ENCODE measurements at places on chromosomes 5 and 9.

- DNase-seq: no peak
These were observed 287.8 kb downstream of the EBF1 start for GRCh38 chr5:158811921-158812320.

DNA sequence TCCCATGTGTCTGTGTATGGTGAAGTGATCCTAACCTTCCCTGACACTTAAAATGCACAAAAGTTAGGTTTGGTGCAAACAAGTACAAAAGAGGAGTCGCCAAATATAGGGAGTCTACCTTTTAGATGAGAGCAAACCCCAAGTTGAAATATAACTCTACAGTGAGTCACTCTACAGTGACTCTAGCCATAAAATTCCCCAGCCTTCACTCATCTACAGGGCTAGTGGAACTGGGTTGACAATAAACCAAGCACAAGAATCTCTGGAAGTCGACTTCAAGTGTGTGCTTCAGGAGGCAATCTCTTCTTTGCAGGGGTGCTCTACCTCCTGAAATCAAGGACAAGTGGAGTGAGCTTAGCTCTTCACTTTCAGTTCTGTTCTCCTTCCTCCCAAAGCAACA is 3.3 kb downstream of the SHISAL2B start:
- no peak for DNase-seq

- DNase-seq: no peak
These were observed 303.4 kb downstream of the ISL1 start for GRCh38 chr5:51686622-51687021.

DNA sequence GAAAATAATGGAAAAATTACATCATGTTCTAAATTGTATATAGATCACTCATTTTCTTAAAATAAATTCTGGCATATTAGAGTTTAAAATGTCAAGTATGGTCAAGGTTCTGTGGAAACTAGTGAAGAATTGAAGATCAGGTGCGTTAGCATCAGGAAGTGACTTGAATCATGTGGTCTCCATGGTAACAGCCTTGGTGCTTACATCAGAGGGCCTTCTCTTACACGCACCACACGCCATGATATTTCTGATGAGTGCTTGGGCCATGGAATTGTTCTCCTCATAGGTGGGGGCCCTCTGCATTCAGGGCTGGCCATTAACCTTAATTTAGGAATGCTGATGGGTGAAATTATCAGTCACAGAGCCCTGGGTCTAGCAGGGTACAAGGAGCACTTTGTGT is 288.1 kb upstream of the EFNA5 start:
- DNase-seq: no peak

GRCh38 chr9:36153746-36154145 is 15.4 kb upstream of the CCIN start:
- DNase-seq: no peak

GRCh38 chr9:76905791-76906646 is at the start of gene PRUNE2:
TSS of gene PRUNE2 (minus strand) at chr9:76906114. CDS start at chr9:76905963, 151 bp downstream.
- no peak for DNase-seq

DNA sequence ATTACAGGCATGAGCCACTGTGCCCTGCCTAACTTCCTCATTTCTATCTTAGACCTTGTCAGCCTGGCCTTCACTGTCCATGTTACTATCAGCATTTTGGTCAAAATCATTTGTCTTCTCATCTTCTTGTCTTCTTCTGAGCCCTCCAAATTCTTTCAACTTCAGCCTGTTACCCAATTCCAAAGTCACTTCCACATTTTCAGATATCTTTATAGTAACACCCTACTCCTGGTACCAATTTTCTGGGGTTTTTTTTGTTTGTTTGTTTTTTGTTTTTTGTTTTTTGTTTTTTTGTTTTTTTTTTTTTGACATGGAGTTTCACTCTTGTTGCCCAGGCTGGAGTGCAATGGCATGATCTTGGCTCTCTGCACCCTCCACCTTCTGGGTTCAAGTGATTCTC is 90.3 kb upstream of the LARP1 start:
- no peak for DNase-seq

Measured in CD4-positive, alpha-beta T cell treated with Interleukin-6 at 100 ng/mL for 8 hours (primary cell).